ENCODE measurements at places on chromosomes 16 and 17.

DNA sequence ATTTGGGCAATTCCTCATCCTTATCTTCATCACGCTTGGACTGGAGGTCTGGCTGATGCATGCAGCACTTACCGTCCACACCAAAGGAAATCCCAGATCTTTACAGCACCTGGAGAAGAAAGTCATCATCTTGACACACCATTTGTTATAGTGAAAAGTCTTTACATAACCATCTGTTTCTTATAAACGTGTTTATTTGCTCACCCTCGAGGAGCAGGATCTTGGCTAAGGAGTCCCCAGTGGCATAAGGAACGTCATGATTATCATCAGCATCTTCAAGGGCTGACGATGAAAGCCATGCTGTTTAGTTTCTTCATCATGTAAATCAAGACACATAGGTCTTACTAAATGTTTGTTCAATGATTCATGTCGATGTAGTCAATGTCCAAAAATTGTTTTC, 248.8 kb upstream of the ELAC2 start:
- no peak for DNase-seq

GRCh38 chr17:75854881-75855309, 240 bp downstream of the WBP2 start:
- DNase-seq: no peak

GRCh38 chr16:27526180-27526579, 23.5 kb downstream of the GTF3C1 start:
- no peak for DNase-seq

GRCh38 chr17:17348872-17349723, 45.9 kb downstream of the NT5M start:
- no peak for DNase-seq

DNA sequence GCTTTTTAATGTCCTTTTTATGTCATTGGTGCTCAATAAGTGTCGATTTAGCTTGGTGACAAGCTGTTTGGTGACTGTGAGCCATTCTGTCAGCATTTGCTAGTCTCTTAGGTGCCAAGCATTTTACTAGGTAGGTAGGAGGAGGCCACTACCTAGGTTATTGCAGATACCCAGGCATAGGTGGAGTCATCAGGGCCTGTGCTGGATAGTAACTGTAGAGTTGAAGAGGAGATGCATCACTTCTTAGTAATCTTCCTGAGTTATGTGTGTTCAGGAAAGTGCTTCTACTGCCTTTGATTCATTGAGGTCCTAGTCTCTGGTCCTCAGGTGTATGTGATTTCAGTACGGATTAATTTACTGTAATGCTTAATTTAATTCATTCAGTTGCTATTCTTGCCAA, 17.7 kb downstream of the USP10 start:
- no peak for DNase-seq

- no peak for DNase-seq
Observed at GRCh38 chr16:86076606-86077005, 177.6 kb downstream of the IRF8 start.

DNA sequence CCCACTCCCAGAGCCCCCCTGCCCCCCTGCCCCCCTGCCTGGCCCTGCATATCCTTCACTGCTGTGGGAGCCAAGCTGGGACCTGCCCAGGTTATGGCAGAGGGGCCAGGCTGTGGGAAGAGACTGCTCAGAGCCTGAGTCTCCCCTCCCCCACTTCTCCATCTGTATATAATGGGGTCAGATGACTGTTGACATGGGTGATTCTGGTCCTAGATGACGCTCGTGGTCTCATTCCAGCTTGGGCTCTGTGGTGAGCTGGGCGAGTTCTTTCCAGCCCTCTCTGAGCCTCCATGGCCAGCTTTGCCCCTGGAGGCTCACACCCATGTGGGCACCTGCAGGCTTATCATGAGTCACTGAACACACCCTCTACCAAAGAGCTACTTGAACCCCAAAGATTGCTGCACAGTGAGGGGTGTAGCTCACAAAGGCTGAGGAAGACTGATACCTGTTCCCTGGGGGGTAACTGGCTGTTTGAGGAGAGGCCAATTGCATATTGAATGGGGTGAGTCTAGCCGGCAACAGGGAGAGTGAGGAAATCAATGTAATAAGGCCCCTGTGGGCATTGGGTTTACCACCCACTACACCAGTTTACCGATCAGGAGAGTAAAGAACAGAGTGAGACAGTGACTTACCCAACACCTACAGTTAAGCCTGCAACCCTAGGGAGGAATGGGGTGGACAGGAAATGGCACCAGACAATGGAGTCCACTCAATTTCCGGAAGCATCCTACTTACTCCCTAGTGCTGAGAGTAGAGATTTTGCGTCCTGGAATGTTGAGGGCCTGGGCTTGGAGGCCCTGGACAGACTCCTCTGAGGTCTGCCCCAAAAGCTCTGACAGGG, 4.2 kb upstream of the SREBF1 start:
- DNase-seq: no peak

DNA sequence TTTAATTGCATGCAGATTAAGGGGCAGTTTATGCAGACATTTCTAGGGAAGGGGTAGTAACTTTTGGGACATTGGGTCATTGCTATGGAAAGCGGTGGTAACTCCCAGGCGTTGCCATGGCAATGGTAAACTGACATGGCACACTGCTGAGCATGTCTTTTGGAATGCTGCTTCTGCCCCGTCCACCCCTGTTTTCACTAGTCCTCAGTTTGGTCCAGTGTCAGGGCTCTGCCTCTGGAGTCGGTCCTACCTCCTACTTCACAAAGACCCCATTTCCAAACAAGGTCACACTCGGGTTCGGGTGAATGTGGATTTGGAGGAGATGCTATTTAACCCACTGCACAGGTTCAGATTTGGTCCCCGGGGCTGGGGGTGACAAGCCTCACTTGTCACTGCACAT, 2.9 kb downstream of the IL34 start:
- DNase-seq: no peak

DNA sequence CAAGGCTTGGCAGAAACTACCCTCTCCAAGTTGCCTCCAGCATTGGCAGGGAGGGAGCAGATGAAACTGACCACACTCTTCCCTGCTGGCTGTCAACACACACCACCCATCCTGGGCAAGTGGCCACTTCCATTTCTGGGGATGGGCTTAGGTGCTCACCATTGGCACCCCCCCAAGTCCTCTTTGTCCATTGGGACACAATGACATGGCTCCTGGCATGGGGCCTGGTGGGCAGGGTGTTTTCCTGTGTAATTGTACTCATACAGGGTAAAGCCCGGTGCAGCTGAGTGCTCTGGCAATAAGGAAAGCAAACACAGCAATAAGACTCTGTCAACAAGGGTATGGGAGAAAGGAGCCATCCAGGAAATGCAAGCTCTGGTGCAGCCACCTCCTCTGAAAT, 22.6 kb downstream of the SCNN1B start:
- no peak for DNase-seq

DNA sequence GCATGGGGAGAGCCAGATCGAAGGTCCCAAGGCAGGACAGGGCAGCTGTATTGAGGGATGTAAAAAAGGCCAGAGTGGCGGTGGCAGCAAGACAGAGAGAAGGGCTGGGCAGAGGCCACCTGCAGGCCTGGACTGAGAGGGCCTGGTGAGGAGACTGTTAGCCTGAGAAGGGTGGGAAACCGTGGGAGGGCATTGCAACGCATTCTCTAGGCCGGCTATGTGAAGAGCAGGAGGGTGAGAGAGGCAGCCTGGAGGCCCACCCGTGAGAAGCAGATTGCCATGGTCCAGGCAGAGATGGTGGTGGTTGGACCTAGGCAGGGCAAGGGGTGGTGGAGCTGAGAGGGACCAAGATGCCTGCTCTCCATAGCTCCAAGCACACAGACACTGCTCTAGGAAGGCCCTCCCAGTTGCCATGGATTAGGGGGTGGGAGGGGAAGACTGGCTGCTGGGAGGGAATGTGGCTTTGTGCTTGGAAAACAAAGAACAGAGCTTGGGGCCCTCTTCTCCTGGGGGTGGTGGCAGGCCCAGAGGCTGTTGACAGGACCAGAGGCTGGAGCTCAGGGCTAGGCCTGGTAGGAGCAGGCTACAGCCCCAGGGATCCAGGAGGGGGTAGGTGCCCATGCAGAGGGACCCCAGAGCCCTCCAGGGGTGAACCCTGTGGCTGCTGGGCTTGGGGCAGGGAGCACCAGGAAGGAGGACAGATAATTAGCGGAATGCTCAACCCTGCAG, 12.4 kb upstream of the TCAP start:
- no peak for DNase-seq

- no peak for DNase-seq
Observed at GRCh38 chr17:219696-220095, 38.2 kb upstream of the DOC2B start.

DNA sequence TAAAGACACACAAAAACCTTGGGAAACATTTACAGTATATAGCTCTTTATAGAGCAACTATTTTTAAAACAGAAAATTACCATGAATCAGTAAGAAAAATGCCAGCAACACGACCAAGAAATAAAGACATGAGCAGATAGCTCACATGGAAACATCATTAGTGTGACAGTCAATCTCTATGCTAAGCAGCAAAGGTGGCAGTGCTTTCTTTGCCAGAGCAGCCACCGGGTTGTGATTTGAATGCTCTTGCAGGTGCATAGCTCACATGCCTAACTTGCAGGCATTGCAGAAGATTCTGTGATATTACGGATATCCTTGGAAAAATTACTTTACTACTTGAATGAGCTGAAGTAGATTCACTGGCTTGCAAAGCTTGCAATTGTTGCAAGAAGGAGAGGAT, 652.9 kb upstream of the C16orf82 start:
- no peak for DNase-seq

DNA sequence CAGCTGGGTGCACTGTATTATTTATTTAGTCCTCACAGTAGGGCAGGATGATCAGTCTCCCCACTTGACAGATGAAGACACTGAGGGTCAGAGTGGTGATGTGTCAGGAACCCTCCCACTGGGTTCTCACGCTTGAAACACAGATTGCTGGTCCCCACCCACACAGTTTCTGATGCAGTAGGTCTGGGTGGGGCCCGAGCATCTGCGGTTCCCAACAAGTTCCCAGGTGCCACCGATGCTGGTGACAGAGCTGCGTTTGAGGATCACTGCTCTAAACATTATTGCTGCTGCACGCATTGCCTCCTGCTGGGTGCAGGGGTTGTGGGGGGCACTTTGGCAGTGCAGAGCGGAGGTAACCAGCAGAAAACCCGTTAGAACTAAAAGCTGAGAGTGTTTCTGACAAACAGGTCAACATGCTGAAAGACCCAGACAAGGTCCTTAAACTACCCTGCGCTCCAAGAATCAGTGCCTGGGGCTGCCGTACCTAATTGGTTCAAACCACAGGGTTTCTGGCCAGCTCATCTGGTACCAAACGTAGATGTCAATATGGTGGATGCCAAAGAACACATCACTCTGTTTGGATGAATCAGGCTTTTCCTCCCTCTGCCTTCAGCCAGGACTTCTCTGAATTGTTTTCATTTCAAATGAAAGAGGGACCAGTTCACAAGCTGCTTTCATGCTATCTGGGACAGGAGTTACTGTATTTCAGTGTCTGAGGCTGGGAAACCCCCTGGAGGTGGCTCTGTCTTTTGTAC, 76.0 kb downstream of the ABCC1 start:
- DNase-seq: no peak

DNA sequence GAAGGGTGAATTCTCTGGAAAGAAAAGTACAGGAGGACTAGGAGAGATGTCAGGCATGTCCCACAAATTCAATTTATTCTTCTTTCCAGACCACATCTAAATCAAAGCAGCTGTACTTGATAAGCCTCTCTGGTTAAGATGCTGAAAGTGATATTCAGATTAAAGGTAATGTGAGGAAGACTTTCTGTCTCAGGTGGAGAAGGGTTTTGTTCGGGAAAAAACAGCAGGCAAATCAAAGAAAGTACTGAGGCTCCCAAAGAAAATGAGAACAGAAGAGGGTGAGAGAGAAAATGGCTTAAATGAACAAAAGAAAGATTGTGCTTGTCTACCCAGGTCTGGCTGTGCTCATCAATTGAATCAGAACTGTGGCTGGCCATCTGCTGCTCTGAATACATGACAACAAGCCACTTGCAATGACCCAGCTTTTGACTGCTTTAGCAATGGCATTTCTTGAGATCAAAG, 55.6 kb downstream of the MMD start:
- DNase-seq: no peak

GRCh38 chr17:66655861-66656260, 179.1 kb upstream of the CACNG5 start:
- DNase-seq: no peak

DNA sequence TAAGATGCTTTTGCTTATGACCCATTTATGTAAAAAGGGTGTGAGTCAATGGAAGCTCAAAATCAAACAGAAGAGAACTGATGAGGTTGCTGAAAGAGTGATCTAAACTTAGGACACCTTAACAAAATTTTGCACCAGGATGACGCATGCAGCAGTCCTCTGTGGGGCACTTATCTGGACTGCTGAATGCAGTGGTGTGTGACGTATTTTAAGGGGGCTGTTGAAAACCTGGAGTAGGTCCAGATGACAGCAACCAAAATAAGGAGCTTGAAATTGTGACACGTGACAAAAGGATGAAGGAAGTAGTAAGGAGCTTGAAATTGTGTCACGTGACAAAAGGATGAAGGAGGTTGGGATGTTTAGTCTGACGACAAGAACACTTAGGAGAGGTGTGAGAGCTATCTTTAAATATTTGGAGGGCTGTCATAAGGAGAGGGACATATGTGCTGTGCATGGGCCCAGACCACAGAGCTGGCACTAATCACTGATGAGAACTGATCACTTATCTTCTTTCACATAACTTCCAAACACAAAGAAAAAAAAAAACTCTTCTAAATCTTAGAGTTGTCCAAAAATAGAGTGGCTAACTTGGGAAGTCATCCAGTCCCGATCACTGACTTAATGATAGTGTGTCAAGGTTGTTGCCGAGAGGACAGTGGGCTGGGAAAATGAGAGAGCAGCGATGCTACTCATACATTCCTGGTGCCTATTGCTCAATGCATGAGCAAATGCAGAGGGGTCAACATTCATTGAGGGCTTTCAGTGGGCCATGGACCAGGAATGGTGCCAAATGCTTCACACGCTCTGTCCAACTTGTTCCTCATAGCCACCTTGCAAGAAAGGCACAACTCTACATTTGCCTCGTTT, 264.2 kb upstream of the ZFHX3 start:
- DNase-seq: no peak

GRCh38 chr16:57614944-57615343, 13.5 kb upstream of the ADGRG1 start:
- no peak for DNase-seq

GRCh38 chr16:86509759-86510464, 415 bp upstream of the FOXF1 start:
- no peak for DNase-seq

DNA sequence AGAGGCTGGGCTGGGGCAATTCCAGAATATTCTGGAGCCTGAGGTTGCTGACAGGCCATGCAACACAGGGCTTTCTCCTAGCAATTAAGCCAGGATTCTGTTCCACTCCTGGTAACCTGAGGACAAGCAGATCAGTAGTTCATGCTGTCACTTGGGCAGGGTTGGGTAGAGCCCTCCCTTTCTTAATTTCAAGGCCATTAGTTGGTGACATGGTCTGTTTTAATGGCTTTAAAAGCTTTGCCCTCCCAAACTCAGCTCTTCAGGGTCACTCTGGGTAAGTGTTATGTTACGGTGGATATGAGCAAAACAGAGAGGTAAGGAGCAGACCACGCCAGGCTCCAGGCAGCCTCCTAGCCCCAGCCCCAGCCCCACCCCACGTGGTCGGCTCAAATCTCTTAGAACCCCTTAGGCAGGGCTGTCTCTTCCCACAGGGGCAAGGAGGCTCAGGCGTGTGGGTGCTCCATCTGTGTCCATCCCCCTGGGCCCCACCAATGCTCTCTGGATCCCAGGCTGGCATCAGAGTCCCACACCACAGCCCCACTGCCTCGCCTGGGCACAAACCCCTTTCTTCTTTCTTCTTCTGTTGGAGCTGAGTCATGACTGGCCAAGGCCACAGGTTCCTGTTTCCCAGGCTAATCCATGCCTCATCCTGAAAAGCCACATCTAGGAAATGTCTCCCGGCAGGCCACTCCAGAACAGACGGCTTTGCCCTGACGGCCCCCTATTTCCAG, 27.5 kb downstream of the CEP295NL start:
- peak; percentile 41 for DNase-seq
